ENCODE measurements at places on chromosomes 11 and 22.

- no peak for DNase-seq
These were observed 48.3 kb upstream of the JAM3 start for GRCh38 chr11:134020598-134020997.

- no peak for DNase-seq
These were observed 9.4 kb upstream of the RNF185 start for GRCh38 chr22:31150615-31151014.

- DNase-seq, result no peak
These were observed 25.3 kb downstream of the OTOG start for GRCh38 chr11:17572359-17572690.

DNA sequence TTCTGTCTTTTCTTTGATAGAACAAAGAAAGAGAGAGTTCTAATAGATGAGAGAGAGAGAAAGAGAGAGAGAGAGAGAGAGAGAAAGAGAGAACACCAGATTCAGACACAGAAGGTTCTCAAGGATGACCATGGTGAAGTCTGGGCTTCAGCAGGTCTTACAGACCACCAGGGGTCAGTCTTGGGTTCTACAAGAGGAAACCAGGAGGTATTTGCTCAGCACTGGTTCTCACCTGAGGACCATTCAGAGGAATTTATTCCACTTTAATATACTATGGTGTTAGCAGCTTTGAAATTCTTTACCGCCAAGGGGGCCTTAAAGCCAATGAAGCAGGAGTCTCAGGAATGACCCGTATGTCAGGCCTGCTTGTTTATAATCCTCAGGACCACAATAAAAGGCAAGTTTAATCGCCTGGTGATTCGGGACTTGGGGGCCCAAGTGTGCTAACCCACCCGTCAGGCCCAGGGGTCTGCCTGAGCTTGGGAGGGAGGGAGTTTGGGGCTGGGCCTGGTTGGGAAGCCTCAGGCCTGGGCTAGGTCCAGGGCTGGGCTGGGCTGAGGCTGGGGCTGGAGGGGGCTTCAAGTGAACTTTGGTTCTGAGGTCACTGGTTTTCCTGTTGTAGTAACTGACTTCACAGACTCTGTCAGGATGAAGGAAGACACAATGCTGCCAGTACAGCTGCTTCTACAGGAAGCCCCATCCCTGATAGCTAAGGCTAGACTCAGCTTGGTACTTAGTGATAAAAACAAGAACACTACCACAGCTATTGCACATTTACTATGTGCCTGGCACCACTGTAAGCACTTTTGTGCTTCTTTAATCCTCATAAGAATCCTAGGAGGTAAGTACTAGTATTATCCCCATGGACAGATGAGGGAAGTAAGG lies 179.2 kb upstream of the ZBED5 start:
- DNase-seq, result no peak

- DNase-seq, result no peak
These were observed 17.1 kb downstream of the CFAP300 start for GRCh38 chr11:102064316-102064715.

DNA sequence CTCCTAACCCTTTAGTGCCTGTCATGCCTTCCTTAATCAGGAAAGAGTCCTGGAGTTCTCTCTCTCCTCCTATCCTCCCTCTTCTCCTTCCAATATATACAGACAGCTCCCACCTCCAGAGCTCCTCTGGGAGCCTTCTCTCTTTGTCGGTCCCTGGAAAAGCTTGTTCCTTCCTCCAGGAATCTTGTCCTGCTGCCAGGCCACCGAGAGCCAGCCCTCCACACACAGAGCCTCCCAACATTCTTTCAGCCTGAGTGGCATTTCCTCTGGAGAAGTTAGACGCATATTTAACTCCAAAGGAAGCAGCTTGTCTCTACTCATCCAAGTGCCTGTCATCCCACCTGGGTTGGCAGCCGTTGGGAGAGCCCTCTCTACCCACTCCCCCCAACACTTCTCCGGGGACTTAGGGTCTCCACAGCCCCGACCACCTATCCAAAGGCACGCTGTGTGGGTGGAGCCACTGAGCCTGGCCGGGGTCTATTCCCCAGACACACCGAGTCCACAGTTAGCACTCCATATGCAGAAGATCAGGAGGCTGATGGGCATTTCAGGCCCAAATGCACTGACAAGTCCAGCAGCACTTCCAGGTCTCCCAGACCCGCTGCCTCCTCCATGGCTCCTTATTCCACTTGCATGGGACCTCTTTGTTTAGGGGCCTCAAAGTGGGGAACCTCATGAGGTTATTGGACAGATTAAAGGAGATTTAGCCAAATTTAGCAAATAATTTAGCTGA lies 31.1 kb downstream of the DKK3 start:
- no peak for DNase-seq

- no peak for DNase-seq
These were observed 13.3 kb downstream of the ARHGAP1 start for GRCh38 chr11:46686886-46687795.

DNA sequence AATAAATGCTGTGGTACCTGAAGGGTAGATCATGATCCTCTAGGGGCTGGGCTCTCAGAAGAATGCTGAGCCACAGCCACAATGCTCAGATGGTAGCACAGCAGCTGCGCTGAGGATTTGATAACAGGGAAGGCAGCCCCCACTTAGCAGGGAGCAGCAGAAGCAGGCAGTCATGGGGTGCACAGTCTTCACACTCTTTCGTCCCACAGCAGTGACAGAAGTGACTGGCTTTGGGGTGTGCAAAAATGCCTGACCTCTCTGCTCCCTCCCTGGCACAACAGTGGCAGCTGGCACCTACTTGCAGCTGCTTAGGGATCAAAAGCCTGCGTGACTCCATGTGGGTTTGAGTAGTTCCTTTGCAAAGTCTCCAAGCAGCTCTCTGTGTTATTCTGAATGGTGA lies 1349.8 kb upstream of the RAG2 start:
- no peak for DNase-seq

DNA sequence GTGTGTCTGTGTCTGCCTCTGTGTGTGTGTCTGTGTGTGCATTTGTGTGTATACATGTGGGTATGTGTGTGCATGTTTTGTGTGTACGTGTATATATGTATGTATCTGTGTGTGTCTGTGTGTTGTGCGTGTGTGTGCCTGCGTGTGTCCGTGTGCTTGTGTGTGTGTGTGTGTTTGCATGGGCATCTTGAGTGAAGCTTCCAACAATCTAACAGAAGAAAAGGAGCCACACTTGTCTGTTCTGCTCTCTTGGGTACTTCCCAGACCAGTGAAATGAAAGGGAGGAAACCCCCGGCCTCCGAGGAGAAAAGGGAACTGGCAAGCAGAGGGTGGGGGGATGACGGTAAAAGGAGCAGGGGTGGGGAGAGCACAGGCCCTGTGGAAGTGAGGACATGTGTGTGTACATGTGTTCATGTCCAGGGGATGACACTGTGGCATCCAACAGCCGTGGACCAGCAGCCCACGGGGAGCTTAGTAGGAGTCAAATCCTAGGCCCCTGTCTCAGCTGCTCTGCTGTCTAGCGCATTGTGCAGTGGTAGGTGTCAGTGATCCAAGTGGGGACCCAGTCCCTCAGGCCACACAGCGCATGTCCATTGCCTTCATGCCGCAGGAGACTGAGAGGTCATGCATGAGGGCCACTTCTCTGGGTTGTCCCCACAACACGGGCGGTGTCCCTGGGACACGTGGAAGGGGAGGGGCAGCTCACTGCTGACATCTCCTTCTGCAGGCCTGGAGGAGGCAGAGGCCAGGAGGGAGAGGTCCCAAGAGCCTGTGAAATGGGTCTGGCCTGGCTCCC lies 8.1 kb downstream of the CSF2RB start:
- DNase-seq, result no peak

DNA sequence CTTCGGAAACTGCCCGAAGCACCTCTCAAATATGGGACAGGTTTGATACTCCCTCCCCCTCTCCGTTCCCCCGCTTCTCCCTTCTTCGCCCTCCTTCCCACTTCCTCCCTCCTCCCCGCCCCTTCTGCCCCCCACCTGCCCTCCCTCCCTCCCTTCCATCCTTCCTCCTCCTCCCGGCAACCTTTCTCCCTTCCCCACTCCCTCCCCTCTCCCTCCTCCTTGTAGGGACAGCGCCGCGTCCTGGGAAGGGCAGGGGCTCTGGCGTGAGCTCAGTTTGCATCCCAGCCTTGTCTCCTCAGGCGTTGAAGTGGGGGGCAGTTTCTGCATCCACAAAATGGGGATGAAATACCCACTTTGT lies 6.1 kb upstream of the NFAM1 start:
- no peak for DNase-seq

- no peak for DNase-seq
These were observed 151.0 kb upstream of the B3GAT1 start for GRCh38 chr11:134562941-134563471.

- DNase-seq, result no peak
These were observed 197.8 kb downstream of the MAML2 start for GRCh38 chr11:96145163-96145585.

DNA sequence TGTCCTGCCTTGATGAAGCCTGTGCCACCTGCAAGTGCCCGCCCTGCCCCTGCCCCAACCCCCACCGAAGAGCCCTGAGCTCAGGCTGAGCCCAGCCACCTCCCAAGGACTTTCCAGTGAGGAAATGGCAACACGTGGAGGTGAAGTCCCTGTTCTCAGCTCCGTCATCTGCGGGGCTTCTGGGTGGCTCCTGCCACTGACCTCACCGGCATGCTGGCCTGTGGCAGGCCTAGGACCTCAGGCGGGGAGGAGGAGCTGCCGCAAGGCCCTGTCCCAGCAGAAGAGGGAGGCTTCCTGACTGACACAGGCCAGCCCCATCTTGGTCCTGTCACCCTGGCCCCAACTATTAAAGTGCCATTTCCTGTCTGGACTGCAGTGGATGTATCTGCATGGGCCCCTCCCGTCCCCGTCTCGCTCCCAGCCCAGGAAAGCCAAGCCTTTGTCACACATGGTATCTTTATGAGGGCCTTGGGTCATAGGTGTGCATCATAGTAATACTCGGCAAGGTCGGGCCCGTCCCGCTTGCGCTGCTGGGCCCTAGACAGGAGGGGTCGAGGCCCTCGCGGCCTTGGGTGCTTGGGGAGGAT lies 882 bp downstream of the FREY1 start:
- DNase-seq, result no peak

DNA sequence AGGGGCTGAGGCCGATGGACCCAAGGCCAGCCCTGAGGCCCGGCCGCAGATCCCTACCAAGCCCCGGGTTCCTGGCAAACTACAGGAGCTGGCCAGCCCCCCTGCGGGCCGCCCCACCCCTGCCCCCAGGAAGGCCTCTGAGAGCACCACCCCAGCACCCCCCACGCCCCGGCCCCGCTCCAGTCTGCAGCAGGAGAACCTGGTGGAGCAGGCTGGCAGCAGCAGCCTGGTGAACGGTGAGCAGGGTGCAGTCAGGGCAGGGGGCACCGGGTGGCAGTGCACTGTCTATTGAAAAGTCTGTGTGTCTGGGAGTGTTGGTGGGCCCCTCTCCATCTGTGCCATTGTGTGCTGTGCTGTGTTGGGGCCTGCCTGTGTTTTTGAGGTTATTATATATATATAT lies 16.1 kb downstream of the MICALL1 start:
- DNase-seq, result no peak

- peak; percentile 57 for DNase-seq
These were observed 10.2 kb downstream of the PACS1 start for GRCh38 chr11:66080055-66080817.

DNA sequence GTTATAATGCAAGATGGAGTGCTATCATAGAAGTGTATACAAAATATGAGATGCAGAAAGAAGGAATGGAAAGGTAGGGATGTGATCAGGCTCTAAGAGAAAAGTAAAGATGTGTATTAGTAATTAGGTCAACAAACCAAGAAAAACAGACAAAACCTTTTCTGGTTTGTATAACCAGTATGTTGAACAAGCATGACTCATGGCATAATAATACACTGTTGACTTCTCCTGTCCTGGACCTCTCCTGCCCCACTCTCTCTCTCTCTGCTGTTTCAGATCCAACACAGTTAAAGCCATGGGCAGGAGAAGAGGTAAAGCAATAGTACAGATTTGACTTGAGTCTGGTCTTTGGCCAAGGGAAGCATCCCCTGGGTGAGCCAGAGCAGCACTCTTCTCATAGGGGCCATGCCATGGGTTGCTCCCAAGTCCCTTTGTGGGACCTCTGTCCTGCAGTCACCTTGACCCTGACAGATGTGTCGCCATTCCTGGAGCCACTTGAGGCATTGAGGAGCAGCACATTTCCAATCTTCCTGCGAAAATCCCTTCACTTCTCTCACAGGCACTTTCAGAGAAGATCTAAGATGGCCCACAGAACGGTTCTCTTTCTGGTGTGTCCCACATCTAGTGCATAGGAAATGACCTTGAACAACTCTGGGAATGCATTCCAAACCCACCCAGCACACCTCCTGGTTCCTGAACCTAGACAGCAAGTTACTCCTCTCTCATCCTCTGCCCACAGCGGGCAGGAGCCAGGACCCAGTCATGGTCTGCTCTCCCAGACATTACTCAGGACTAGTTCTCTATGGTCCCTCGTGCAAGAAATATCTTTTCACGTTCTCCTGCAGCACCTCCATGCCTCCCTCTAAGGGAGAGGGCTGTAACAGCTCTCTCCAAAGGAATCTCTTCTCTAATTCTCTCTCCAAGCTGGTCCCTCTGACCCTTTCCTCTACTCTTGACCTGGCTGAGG lies 58.2 kb upstream of the PRSS23 start:
- DNase-seq, result no peak

- no peak for DNase-seq
These were observed 6.5 kb downstream of the DCPS start for GRCh38 chr11:126310200-126310991.

GRCh38 chr22:29641700-29642330 lies 38.4 kb downstream of the NF2 start:
- no peak for DNase-seq

- DNase-seq, result no peak
These were observed 4.7 kb upstream of the AP1B1 start for GRCh38 chr22:29393019-29393608.

- DNase-seq, result no peak
These were observed 93.6 kb downstream of the NAV2 start for GRCh38 chr11:19806251-19806650.

GRCh38 chr11:21511835-21512440 lies 680.9 kb upstream of the ANO5 start:
- no peak for DNase-seq

DNA sequence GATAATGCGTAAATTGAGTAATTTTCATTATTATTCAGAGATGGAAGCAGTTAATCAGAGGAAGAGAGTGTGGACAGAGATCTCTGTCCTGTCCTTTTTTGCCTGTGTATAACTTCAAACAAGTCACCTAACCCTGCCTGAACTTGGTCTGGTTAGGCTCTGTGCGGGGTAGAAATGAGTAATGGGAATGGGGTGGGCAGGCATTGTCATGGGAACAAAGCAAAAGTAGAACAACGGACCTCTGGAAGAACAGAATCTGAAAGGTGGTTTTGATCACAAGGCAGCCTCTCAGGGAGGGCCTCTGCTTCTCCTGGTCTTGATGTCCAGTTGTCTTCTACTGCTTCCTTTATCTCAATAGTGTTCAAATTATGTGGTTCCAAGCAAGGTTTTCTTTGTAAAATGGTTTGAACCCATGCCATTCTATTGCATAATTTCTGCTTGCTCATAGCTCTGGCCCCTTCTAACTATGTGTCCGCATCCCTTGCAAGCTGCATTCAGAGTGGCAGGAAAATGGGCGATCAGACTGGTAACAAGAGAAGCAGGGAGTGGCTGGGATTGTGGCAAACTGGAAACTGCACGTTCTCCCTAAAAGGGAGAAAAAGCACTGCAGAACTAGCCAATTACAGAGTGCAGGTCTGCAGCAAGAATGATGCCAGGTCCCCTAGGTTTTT lies 76.1 kb downstream of the PRR5L start:
- no peak for DNase-seq

Data from stimulated activated CD8-positive, alpha-beta memory T cell treated with anti-CD3 and anti-CD28 coated beads, Interleukin-4, amount 100 ng/mL, for 4 hours (primary cell).